ENCODE measurements at places on chromosomes 7 and 10.
A peak's percentile ranks its signal among the peaks of the same experiment; 100 is the strongest.

DNA sequence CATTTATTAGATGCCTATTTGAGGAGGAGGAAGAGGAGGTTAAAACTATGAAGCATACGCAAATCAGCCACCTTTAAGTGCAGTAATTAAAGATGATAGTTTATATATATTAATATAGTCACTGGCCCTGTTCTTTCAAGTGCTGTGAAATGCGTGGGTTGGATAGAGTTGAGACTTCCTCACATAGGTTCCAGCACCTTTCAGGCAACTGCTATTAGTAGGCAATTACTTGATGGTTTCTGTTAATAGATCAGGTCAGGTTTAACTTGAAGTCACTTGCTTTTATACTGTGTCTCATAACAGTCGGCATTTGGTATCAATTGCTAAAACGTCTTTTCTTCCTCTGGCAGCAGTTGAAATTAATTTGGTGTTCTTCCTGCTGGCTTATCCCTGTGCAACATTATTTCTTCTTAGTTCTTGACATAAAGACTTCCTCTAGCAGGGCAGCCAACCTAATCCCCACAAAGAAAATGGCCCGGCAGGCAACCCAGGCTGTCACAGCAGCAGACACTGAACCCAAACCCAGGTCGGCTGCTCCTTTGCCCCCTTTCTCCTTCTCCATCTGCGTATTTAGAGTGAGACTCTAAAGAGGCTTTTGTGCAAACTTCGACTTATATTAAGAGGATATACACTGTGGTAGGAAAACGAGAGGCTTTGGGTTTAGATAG, 35.3 kb upstream of the BET1 start:
- no peak for DNase-seq

GRCh38 chr7:2037808-2038522, 194.8 kb downstream of the MAD1L1 start:
- peak; percentile 65 for DNase-seq

GRCh38 chr10:13722747-13723653, 136.2 kb downstream of the PRPF18 start:
- peak; percentile 55 for DNase-seq

DNA sequence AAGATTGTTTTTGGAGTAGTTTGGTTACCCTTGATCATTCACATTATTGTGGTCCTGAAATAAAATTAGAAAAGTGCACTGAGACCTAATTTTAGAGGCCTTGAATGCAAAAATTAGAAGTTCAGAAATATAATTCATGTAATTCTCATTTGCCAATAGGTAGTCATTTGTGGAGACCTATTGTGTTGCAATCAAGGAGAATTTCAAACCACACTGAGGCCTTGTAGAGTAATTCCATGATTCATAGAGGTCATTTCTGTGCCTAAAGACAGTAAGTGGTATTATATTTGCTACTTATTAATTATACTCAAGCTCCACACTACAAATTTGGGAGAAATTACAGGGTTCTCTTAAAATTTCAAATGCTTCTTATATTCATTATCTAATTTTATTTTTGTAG, 946.8 kb upstream of the POT1 start:
- DNase-seq: no peak

DNA sequence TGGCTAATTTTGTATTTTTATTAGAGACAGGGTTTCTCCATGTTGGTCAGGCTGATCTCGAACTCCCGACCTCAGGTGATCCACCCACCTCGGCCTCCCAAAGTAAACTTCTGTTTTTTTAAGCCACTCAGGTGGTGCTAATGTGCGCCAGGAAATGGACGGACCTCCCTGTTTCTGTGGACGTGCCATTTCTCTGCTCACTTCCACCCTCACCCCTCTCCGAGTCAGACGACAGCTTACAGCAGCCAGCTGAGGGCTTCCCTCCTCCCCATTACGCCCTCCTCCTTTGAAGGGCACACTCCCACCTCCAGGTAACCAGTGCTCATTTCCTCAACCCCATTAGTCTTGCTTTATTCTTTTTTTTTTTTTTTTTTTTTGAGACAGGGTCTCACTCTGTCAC, 41.7 kb upstream of the EZH2 start:
- no peak for DNase-seq

- DNase-seq: no peak
These were observed 16.1 kb upstream of the TAS2R40 start for GRCh38 chr7:143205560-143206293.

- peak; percentile 82 for DNase-seq
These were observed 29.3 kb upstream of the ADD3 start for GRCh38 chr10:109978481-109978880.

- peak; percentile 18 for DNase-seq
These were observed 24.4 kb upstream of the ASAH2 start for GRCh38 chr10:50275650-50276235.

Data from iris pigment epithelial cell (primary cell).